HS-27A (cell line): ENCODE measurements at places on chromosomes 12 and 14.
A peak's percentile ranks its signal among the peaks of the same experiment; 100 is the strongest.

GRCh38 chr12:79423560-79423959 lies 267.2 kb downstream of the PAWR start:
- DNase-seq = no peak

DNA sequence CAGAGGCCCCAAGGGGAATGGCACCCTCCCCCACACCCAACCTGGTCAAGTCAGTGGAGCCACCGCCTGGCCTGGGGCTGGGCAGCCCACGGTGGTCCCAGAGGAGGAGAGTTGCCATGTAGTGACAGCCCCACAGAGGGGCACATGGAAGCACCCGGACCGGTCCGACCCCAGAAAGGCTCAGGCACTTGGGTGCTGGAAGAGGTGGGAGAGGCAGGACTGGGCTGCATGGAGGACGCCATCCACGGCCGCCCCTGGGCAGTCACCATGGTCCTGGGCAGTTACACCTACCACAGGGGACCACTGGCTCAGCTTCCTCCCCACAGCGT lies 37.9 kb upstream of the TMEM179 start:
- DNase-seq = no peak

DNA sequence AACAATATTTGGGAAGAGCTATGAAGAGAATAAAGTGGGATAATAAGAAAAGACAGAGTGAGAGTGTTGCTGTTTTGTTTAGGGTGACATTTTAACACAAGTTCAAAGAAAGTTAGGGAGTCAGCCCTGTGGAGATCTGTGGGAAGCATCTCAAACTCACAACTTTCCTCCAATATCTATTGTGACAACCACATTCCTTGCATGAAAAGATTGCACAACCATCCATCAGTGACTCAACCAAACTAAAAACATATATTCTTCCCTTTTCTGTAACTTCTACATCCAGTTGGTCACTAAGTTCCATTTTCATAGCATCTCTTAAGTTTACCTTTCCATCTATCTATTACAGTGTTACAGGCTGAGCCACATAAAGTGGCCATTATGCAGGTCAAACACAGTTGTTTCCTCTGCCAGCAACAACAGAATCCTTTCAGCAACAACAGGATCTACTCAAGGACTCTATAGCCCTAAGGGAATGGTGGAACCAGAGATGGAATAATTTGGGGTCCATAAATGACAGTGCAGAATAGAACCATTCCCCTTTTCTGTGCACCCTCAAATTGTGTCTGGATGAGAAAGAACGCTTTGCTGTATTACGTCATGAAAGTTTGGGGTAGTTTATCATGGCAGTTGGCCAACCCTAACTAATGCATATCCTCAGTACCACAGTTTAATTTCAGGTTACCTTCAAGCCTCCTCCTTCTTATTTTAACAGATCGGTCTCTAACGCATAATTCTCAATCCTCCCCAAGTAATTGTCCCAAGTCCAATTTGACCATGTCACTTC lies 118.8 kb downstream of the ST8SIA1 start:
- no peak for DNase-seq

DNA sequence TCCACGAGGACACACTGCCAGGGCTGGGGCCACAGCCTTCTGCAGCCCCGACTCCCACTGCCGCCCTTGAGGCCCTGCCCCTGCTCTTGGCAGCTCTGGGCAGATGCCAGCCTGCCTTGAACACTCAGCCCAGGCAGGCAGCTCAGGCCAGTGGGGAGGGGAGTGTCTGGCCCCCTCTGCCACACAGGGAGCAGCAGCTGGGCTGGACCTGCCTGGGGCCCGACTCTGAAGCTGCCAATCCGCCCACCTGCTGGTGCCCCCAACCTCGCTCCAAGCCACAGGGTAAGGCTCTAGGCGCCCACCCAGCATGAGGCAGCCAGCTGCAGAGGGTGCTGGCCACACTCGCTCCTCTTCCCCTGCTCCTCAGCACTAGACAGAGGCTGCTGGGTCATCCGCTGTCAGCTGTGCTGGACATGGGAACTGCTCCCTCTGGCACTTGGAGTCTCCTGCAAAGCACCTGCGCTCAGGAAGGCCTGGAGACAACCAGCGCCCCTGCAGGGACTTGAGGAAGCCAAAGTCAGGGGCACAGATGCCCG lies 24.6 kb upstream of the NUDT14 start:
- DNase-seq = no peak

DNA sequence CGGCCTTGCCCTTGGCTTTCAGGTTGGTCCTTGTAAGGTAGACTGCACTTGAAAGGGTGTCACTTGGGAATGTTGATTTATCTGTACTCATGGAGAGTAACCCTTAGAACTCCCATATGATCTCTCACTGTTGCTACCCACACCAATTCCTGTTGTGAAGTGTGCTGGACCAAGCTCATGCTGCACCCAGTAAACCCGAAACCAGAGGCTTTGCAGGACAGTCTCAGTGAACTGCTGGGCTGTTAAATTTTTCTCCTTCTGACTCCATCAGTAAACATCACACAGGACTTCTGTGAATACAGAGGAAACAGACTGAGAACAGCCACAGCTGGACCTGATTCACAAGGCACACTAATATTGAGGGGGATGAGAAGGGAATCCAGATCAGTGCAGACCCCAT lies 783.0 kb downstream of the TMEM121 start:
- no peak for DNase-seq

- DNase-seq = no peak
Measured at GRCh38 chr12:21888276-21888863, 52.9 kb downstream of the ABCC9 start.

DNA sequence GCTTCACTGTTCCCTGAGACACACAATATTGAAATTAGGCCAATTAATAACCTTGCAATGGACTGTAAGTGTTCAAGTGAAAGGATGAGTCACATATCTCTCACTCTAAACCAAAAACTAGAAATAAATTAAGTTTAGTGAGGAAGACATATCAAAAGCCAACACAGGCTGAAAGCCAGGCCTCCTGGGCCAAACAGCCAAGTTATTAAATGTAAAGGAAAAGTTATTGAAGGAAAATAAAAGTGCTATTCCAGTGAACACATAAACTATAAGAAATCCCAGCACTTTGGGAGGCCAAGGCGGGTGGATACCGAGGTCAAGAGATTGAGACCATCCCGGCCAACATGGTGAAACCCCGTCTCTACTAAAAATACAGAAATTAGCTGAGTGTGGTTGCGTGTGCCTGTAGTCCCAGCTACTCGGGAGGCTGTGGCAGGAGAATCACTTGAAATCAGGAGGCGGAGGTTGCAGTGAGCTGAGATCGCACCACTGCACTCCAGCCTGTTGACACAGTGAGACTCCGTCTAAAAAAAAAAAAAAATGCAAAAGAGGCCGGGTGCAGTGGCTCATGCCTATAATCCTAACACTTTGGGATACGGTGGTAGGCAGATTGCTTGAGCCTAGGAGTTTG lies 10.4 kb upstream of the HEATR5A start:
- no peak for DNase-seq

- DNase-seq = no peak
Measured at GRCh38 chr14:49408187-49408933, 177.8 kb downstream of the RPS29 start.

- DNase-seq = no peak
Measured at GRCh38 chr12:24360057-24360456, 410.6 kb upstream of the SOX5 start.

DNA sequence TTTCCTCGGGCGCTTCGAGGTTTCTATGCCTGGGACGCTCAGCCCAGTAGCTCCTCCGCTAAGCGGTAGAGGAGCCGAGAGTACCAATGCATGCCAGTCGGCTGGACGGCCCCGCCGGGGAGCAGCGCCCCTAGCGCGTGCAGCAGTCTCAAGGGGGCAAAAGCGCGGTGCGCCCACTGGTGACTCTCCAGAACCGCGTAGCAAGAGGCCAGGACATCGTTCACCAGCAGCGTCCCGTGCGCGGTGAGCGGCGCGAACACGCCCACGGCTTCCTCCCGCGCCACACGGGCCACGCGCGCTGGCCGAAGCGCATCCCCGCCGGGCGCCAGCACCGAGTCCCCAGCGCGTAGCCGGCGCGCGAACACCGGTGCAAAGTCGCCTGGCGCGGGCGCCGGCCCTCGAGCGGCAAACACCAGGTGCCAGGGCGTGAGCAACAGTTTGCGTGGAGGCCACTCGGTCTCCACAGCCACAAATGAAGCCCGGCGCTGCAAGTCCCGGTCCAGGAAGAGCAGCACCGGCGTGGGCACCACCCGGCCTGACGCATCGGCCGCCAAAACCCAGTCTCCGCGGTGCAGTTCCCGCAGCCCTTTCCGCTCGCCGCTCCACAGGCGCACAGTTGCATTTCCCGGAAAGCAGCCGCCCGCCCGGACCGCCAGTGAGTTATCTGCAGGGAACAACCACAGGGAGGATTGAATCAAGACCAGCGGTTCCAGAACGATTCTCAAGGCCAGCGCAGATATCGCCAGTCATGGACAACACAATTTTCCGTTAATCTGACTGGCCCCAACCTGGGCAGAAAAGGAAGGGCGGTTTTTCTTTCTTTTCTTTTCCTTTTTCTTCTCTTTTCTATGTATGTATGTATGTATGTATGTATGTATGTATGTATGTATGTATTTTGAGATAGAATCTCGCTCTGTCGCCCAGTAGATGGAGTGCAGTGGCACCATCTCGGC lies 4.5 kb downstream of the DHH start:
- DNase-seq = no peak

DNA sequence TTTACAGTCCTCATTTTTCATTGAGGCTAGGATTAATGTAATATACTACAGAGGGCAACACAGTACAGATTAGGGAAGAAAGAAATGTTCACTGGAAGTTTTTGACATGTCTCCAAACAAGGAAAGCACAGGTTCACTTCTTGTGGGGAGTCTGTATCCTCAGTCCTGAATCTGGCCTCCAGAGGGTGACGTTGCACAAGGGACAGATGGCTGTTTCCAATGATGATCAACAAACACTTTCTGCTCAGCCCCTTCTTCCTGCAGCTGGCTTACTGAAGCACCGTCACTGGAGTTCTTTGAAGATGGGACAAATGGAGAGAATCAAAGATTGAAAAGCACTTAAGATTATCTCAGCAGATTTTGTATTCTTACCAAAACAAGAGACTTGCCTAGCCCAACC lies 123.3 kb upstream of the OR4E1 start:
- DNase-seq = no peak

GRCh38 chr12:113422030-113422885 lies at the start of gene SDSL:
Gene SDSL (plus strand): TSS chr12:113422380. CDS start chr12:113427983, 5,603 bp downstream.
- DNase-seq = peak; percentile 70

DNA sequence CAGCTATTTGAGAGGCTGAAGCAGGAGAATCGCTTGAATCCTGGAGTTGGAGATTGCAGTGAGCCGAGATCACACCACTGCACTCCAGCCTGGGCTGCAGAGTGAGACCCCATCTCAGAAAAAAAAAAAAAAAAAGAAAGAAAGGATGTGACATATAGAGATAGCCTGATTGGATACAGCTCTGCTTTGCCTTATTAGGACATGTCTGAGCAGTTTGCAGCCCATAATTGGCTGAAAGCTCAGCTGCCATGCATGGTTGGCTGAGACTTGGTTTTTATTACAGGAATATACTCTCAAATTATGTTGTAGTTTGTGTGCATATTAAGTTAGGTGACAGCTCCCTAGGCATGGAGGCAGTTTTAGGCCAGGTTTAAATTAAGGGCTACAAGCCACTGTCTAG lies 6.3 kb downstream of the TIGAR start:
- DNase-seq = no peak

DNA sequence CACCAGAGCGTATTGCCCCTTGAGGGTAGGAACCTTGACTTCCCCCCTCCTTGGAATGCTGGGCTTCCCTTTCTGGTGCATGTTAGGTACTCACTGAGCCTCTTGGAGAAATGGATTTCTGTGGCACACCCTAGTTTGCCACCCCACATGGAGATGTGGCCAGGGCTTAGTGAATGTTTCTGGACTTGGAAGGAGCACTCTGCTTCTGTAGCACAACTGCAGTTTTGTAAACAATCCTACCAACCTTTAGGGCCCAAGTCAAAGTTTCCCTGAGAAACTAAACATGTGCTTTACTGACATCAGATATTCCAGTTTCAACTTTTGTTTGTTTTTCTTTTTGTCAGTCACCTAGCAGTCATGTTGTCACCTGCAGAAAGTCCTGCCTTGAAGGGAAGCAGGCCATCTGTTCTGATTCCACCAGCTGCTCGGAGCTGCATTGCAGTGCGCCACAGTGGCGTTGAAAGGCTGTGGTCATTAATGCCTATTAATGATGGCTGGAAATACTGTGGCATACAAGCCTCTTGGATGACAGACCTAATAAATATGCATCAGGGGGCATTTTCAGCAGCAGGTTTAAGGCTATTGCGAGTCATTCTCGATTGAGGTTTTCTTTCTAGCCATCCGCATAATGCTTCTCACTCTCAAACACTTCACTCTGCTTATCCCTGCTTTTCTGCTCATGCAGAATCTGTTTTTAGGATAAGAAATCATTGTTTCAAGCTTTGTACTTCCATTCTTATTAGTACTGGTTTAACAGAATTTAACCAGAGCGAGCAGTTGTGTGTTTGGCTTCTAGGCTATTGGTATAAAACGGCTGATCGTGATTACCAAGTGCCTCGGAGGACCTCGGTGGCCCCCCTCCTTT lies 7.8 kb downstream of the PELI2 start:
- DNase-seq = no peak

- no peak for DNase-seq
Measured at GRCh38 chr12:27453421-27453820, 6.9 kb downstream of the SMCO2 start.

DNA sequence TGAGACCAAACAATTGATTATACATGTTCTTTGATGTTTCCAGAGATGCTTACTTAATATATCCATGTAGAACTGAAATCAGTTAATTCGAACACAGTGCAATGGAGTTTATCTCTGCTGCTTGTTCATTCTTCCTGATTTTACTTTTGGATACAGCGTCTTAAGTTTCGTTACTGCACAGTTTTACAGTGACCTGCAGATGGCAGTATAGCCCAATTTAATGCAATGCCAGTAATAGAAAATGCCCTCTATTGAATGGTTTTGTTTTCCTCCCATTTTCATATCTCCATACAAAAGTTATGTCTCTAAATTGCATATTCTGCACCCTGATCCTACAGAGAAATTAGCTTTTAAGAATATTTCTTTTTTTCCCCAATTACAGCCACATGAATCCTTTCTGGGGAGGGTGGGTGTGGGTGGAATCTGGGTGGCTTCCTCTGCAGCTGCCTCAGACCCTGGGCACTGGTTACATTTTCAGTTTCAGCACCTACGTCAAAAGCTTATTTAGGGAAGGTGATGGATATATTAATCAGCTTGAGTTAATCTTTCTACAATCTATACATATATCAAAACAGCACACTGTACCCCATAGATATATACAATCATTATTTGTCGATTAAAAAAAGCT lies 101.1 kb upstream of the DCD start:
- DNase-seq = peak; percentile 9

- DNase-seq = no peak
Measured at GRCh38 chr14:50093496-50093895, 22.9 kb downstream of the VCPKMT start.

DNA sequence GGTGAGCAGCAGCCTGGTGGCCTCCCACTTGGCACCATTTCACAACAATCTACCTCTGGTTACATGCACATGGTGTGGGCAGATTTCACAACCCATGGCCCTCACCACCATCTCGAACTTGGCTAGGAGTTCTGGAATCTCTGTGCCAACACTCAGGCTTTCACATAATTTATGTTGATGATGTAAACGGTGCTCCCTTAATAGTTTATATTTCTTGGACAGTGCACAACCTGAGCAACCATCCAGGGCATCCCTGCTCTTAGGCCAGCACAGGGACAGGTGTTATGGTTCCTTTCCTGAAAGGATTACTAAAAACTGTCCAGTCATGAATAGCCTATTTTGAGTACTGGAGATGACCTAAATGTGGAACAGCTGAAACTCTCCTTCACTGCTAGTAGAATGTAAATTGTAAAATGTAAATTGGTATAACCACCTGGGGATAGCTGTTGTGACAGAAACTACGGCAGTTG lies 28.6 kb downstream of the ABCB9 start:
- DNase-seq = no peak

- DNase-seq = no peak
Measured at GRCh38 chr14:84581041-84581440, 948.9 kb upstream of the FLRT2 start.
